NCI-H345 (cell line): ENCODE measurements at places on chromosomes 6 and 20.

DNA sequence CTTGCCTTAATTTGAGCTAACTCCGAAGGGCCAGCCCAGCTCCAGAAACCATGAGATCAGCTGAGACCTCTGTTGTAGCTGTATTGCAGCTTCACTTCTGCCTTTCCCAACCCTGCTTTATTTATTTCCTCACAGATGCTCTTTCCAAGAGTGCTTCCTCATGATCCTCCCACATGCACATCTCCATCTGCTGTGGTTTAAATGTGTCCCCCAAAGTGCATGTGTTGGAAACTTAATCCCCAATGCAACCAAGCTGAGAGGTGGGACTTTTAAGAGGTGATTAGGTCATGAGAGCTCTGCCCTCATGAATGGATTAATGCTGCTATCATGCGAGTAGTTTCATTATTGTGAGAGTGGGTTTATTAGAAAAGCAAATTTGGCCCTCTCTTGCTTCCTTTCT is 164.4 kb upstream of the TAB2 start:
- DNase-seq = no peak

DNA sequence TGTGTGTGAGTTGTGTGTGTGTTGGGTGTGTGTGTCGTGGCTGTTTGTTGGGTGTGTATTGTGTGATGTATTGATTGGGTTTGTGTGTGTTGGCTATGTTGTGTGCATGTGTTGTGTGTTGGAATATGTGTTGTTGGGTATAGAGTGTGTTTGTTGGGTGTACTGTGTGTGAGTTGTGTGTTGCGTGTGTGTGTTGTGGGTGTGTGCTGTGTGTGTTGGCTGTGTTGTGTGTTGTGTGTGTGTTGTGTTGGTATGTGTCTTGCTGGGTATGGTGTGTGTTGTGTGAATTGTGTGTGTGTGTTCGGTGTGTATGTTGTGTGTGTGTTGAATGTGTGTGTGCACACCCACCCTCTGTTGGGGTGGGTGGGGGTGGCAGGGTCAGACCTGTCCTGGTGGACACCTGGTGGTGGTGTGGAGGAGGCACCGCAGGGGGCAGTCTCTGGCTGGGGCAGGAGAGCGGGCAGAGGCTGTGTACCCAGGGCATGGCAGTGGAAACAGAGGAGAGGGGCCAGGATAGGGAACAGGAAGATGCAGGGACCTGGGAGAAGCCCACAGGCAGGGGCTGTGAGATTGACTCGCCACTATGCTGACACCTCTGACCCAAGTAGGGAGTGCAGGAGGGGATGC is 25.5 kb upstream of the PXDC1 start:
- DNase-seq = no peak

GRCh38 chr20:59318803-59319202 is 18.4 kb downstream of the EDN3 start:
- no peak for DNase-seq

DNA sequence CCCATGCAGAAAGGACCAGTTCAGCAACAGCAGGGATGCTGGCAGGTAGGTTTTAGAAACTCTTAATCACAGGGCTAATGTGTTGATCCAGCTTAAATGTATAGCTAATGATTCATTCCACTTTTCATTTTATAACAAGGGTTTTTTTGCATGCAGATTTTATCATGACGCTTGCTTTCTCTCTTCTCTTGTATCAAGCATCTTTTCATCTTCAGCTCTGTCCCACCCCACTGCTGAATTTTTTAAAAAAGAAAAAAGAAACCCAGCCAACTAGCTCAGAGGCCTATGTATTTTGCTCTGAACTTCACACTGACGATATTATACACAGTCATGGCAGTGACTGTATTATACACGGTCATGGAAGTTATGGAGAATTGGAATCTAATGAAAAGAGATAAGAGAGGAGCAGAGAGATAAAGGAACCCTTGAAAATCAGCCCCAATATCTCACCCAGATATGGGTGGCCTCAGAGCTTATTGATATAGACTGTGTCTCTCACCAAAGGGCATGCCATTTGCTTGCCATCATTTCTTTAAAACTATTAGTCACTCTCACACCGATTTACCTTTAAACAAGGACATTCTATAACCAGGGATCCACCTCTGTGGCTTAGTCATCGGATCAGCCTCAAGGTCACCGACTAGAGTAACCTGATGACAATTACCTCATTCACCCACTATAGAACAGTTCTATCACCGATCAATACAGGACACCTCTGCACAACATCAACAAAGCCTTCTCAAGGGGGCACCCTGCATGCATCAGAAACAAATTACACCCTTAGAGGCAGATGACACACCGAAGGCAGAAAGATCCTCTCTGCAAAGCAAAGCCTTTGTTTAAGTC is 222.0 kb downstream of the ATXN1 start:
- no peak for DNase-seq

- DNase-seq = no peak
Observed at GRCh38 chr6:55964136-55964535, 88.7 kb upstream of the BMP5 start.

DNA sequence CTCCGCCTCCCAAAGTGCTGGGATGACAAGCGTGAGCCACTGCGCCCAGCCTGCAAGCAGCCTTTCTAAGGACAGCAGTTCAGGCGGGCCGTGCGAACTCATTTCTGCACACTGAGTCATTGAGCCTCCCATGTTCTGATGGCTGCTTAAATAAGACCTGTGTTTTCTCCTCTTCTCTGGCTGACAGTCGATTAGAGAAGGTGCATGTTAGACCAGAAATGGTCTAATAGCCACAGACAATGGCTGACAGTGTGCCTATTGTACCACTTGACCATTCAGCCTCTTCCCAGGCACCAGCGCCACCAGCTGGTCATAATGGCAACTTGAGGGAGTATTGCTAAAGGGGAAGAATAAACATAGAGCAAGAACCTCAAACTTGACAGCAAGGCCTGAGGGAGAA is 6.2 kb downstream of the CST11 start:
- no peak for DNase-seq

DNA sequence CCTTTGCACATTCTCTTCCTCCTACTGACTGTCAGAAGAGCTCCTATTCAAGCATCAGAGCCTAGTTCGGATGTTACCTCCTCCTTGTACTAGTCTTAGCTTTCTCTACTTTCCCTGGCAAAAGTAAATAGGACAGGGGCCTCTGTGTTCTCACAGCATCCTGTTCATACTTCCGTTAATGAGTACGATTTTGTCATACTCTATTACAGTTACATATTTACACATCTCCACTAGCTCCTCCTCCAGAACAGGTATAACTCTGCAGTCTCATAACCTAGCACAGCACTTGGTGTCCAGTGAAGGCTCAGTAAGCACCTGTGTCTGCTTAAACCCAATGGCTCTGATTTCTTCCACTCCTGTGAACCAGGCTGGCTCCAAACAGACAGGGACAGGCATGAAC is 7.0 kb downstream of the ELMO2 start:
- no peak for DNase-seq

DNA sequence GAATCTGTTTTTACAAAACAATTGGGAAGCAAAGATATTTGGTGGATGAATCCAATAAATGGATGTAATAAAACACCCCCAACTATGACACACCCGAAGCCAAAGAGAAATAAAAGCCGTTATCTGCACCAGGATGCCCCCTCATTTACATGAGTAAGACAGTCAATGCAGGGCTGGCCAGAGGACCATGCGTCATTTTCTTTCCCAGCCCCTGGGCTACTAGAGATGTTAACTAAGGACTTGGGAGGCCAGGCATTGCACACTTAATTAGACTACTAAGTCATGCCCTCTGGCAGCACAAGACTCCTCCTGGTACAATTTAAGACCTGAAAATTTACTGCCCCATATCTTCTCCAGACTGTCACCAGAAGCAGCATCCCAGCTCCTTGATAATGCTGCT is 3.2 kb downstream of the LEMD2 start:
- DNase-seq = no peak

GRCh38 chr6:43376551-43376981 is 7.1 kb upstream of the ZNF318 start:
- DNase-seq = no peak

DNA sequence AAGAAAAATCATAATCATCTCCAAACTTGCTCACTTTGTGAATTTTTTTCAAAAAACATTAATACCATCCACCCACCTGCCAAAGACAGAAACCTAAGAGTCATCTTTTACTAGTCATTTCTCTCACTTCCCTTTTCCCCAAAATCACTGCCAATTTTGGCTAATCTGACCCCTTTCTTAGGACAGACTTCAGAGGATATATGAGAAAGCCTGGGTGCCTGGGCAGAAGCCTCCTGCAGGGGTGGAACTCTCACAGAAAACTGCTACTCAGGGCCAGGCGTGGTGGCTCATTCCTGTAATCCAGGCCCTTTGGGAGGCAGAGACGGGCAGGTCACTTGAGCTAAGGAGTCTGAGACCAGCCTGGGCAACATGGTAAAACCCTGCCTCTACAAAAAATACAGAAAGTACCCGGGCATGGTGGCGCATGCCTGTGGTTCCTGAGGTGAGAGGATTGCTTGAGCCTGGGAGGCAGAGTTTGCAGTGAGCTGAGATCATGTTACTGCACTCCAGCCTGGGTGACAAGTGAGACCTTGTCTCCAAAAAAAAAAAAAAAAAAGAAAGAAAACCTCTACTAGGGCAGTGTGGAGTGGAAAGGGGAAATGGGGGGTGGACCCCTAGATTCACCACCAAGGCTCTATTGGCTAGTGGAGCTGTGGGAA is 3.8 kb downstream of the DEK start:
- DNase-seq = no peak

GRCh38 chr20:45902199-45902701 is 9.7 kb downstream of the PLTP start:
- DNase-seq = no peak
